Caki2 (cell line): ENCODE measurements at places on chromosomes 5 and 9.
A peak's percentile ranks its signal among the peaks of the same experiment; 100 is the strongest.

DNA sequence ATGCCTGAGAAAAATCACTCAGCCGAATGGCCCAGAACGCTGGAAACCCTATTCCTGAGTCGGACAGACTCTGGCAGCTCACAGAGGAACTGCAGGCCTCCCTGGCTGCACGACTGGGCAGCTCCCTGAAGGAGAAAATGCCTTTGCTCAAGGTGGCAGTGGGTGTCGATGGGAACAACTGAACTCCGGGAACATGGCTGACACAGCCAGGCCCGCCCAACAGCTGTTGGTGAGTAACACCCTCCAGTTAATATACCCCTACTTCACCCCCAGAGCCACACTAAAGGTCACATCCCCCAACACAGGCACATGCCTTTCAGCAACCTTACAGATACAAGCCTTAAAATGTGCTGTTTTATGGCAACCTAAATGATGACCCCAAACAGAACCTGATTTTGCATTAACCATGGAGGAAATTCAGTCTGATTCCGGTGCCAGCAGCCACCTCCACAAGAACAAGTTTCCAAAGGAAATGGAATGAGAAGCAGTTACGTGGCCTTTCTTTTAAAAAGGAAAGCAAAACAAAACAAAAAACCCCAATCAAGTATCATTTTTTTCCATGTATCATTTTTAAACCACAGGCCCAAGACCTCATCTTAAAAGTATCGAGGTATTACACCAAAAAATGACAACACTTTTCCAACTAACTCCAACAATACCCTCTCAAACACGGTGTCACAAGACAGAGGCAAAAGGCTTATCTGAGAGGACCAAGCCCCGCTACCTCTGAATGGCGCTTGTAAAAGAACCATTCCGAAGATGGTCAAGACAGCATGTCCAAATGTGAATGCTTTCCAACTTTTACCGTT, 3.1 kb downstream of the KLF9 start:
- peak; percentile 17 for DNase-seq

GRCh38 chr5:33212439-33212838, 228.3 kb upstream of the TARS1 start:
- no peak for DNase-seq

GRCh38 chr5:119393201-119393691, 37.4 kb downstream of the TNFAIP8 start:
- DNase-seq = no peak

DNA sequence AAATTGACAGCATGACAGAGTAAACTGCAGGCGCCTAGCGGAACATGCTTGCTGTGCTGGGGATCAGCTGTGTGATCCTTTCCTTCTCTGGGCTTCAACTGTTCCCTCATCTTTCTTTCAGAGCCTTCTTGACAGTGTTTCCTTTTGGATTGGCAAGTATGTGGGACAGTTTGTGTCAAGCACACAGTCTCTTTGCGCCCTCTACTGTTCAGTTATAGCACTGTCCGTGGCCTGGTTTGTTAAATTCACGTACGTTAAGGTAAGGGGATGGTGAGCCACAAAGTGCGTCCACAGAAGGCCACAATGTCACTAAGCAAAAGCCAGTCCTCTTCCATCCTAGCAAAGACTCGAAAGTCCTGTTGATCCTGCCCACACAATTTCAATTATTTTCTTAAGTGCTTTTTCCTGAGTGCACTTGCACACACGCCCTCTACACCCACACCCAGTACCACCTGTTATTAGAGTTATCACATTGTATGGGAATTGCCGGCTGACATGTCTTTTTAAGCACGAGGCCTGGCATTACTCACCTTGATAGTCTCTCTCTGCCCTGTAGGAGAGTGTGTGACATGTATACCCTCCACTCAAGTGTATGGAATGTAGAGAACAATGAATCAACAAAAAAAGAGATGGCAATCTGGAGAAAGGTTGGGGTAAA, 22.5 kb upstream of the PTPN3 start:
- peak; percentile 62 for DNase-seq

GRCh38 chr5:159515909-159516415, 185.7 kb upstream of the IL12B start:
- peak; percentile 58 for DNase-seq

GRCh38 chr5:124237206-124237695, 509.2 kb downstream of the ZNF608 start:
- DNase-seq = no peak

GRCh38 chr9:14151451-14151850, 162.5 kb downstream of the NFIB start:
- no peak for DNase-seq

DNA sequence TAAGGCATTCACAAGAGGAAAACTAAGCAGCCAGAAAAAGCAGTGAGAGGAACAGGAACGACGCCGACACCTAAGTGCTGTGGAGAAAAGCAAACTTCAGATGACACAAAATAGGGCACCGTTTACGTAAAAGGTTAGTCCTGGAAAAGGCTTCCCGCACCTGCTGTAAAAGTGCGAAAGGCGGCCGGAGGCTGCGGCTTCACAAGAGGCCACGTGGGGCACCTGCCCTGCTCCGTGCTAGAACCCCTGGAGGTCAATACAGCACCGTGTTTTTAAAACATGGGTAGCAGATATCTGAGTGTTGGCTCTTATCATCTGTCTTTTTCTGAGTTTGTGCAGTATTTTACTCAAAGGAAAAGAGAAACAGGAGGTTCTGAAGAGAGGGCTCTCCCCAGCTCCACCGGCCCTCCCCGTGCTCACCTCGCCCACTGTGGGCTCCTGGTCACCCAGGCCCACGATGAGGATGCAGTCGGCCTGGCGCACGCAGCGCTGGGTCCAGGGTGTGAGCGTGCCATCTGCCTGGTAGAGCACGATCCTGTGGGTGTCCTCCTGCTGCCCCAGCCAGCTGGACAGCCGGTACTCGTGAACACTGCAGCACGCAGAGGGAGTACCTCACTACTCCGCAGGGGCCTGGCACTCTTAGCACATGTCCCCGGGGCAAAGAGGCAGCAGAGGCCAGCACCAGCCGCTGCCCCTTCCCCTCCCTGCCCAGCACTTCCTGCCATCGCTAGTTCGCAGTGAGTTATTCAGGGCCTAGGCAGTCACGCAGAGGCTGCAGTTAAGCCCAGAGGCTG, 21.0 kb upstream of the NSMF start:
- no peak for DNase-seq

GRCh38 chr9:68595868-68596267, 55.2 kb upstream of the TMEM252 start:
- no peak for DNase-seq

DNA sequence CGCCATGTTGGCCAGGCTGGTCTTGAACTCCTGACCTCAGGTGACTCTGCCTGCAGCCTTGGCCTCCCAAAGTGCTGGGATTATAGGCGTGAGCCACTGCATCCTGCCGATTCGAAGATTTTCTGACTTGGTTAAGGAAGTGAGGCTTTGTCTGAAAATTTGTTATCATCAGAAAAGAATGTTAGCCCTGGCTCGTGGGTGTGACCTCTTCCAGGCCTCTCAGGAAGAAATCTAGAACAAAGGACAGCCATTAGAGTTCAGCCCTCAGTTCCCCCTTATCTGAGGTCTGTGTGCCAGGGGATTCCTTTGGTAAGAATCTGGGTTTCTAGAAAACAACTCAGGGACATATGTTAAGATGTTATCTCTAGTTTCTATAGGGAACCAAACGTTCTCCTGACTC, 6.2 kb downstream of the OR2S2 start:
- DNase-seq = no peak

DNA sequence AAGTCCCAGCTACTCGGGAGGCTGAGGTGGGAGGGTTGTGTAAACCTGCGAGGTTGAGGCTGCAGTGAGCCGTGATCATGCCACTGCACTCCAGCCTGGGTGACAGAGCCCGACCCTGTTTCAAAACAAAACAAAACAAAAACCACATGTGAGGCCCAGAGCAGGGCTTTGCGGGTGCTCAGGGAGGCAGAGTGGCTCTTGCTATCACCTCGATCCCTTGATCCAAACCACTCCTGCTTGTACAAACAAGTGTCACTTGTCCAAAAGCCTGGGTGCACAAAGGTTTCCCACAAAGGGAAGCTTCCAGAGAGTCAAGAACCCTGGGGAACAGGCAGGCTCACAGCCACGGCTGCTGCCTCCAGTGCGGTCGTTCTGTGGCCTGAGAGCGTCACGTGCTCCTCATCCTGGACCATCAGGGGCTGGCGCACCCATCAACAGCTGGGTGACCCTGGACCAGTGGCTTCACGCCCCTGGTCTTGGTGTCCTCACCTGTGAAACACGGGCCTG, 162.7 kb downstream of the C9orf50 start:
- DNase-seq = no peak

- no peak for DNase-seq
Observed at GRCh38 chr9:8733131-8733954, 933.8 kb upstream of the DMAC1 start.

- no peak for DNase-seq
Observed at GRCh38 chr9:135455401-135456030, 24.1 kb upstream of the PPP1R26 start.

DNA sequence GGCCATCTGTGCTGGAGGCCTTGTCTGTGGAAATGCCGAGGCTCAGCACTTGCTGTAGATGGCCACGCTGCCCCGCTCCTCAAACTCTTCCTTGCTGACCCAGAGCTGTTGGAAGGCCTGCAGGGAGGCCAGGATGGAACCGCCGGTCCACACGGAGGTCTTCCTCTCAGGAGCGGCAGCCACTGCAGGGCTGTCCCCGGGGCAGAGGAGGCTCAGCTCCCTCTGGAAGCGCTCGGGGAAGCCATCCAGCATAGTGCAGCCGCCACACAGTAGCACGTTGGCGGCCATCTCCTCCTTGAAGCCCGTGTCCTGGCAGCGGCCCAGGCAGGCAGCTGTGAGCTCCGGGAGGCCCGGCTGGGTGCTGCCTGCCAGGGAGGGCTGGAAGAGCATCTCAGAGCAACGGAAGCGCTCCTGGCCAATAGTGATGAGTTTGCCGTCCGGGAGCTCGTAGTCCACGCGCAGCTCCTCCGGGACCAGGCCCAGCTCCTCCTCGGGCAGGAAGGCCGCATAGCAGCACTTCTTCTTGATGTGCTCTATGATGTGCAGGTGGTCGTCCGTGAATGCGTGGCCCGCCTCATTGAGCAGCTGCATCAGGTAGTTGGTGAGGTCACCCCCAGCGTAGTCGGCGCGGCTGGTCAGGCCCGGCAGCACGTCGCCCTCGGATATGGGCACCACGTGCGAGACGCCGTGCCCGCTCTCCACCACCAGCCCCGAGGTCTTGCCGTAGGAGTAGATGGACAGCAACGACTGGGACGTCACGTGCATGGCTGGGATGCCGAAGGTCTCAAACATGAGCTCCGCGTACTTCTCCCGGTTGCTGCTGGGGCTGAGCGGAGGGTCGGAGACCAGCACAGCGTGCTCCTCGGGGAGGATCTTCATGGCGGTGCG, 901 bp downstream of the ACTL7B start:
- no peak for DNase-seq

GRCh38 chr9:94675008-94675881, 35.9 kb upstream of the FBP1 start:
- DNase-seq = peak; percentile 35

GRCh38 chr9:101226803-101227202, 158.0 kb downstream of the BAAT start:
- no peak for DNase-seq

GRCh38 chr5:176170084-176170483, 68.1 kb upstream of the SIMC1 start:
- no peak for DNase-seq

GRCh38 chr5:77353251-77353650, 138.9 kb downstream of the WDR41 start:
- DNase-seq = no peak

DNA sequence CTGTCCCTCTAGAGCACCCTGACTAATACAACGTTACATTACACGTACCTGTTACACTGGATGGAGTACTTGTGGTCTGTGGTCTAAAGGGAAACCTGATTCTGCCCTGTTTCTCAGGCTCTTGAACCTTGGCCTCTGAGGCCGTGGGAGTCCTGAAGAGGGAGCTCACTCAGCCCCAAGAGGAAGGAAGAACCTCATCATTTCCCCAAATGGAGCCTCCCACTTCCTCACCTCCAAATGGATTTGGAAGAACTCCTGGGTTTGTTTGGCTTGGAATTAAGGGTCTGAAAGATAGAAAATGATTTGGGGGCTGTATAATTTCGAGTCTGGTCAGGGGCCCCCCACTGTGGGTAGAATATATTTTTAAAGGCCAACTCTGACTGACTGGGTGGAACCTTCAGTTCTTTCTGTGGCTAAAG, 200.2 kb downstream of the SEMA6A start:
- DNase-seq = no peak

DNA sequence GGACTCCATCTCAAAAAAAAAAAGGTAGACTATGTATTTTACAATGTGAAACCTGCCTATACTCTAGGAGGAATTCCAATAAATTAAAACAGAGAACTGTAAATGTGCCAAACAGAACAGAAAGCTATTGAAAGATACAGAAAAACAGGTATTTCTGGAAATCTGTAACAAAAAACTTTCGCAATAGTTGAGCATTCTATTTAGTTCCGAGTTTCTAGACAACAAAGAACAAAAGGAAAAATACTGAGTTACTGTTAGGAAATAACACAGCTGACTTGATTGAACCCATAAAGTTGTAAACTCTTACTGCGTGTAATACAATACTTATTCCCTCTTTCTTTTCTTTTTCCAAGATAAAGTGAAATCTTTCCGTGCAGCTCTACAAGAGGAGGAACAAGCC, 18.6 kb downstream of the DIMT1 start:
- DNase-seq = no peak

DNA sequence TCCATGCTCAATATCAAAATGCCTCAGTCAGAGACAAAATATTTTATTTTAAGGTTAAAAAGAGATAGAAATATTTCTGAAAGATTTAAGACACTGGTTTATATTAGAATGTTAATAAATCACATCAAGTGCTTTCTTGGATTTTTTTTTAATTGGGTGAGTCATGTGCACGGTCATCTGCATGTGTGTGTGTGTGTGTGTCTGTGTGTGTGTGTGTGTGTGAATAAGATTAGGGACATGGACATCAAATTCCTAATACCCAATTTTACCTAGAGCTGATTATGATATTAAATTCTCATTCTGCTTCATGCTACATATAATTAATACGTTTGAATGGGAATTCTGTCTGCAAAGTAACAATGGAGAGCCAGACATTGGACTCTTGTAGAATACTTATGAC, 122.9 kb downstream of the BASP1 start:
- no peak for DNase-seq

DNA sequence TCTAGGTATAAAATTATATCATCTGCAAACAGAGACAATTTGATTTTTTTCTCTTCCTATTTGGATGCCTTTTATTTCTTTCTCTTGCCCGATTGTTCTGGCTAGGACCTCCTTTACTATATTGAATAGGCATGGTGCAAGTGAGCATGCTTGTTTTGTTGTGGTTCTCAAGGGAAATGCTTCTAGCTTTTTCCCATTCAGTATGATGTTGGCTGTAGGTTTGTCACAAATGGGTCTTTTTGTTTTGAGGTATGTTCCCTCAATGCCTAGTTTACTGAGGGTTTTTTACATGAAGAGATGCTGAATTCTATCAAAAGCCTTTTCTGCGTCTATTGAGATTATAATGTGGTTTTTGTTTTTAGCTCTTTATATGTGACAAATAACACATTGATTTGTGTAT, 198.2 kb upstream of the GHR start:
- DNase-seq = no peak

GRCh38 chr5:178130576-178131445, at the start of gene RMND5B:
RMND5B (plus strand) TSS chr5:178131014; CDS start chr5:178138120, 7,106 bp downstream.
- DNase-seq = peak; percentile 85
